ENCODE measurements at places on chromosomes 13 and 19. TPM values are rescaled to one million over a fixed set of nuclear protein-coding genes. Genes with fewer than 3 reads are reported as not detected.

BSG gene
- total RNA-seq, result 207 TPM

KPTN gene
- 12.6 TPM for total RNA-seq

CAPN12 gene
- total RNA-seq, result 16.2 TPM

ANGPTL8 gene
- not detected for total RNA-seq

RNF225 gene
- total RNA-seq, result 0.84 TPM

BCAM gene
- total RNA-seq, result not detected

RNF17 gene
- not detected for total RNA-seq

Data from activated CD8-positive, alpha-beta T cell treated with anti-CD3 and anti-CD28 coated beads, Interleukin-2, amount 10 ng/mL, durations not matched to agents 7 days and 5 days (primary cell).